Ovary (tissue), 10 donors: ENCODE measurements at places on chromosomes 12 and 14. TPM values are rescaled to one million over a fixed set of nuclear protein-coding genes. Genes with fewer than 3 reads are reported as not detected.

GRCh38 chr14:69079188-69079742, 73.7 kb downstream of the DCAF5 start:
- no peak for DNase-seq

DNA sequence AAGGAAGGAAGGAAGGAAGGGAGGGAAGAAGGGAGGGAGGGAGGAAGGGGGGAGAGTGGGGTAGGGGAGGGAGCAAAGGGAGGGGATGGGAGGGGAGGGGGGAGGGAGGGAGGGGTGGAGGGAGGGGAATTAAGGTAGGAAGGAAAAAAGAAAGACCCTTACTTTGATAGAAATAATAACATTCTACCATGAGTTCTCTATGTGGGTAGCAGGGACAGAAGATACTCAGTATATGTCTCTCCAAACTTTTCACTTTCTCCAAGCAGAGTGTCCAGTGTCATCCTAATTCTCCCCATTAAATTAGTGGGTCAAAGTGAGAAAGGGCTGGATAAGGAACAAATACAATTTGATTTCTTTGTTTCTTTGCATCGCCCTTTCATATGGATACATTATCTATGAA, 553.4 kb upstream of the USP15 start:
- DNase-seq = no peak

Gene CEBPE
- polyA plus RNA-seq = 0.04 TPM

DNA sequence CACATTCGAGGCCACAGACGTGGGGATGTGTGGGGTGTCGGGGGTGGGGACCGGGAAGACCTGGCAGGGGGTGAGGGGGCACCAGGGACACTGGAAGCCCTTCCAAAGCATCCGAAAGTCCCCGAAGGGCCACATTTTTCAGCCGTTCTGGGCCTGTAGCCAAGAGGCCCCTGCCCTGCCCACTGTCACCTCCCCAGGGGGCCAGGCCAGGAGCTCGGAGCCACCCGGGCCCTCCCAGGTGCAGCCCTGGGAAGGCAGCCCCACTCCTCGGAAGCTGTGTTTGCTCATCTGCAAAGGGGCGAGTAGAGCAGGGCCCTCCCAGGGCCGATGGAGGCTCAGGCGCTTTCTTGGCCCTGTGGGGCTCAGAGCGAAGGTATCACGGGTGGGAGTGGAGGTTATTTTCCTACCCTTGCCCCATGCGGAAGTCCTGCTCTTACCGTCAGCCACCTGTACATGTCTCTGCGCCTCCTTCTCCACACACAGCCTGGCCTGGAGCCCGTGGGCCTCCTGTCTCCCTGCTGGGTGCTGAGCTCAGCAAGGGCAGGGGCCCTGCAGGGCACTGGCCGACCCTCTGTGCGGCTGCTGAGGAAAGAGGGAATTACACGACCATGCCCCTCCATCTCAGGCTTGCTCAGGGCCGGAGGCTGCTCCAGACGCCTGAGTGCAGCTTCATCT, 27.2 kb downstream of the NOC4L start:
- peak; percentile 12 for DNase-seq

GRCh38 chr14:89121968-89122620, 294.9 kb downstream of the FOXN3 start:
- DNase-seq = no peak

Gene POTEM
- polyA plus RNA-seq = not detected

GRCh38 chr14:24798911-24799462, 165.0 kb upstream of the GZMB start:
- DNase-seq = no peak

Gene XPOT
- 13.2 TPM for polyA plus RNA-seq

Gene SMIM41
- polyA plus RNA-seq = 0.32 TPM

- no peak for DNase-seq
Measured at GRCh38 chr14:57866199-57866705, 360 bp upstream of the SLC35F4 start.

Gene AHNAK2
- polyA plus RNA-seq = 24.6 TPM

Gene SLCO1A2
- polyA plus RNA-seq = 0.11 TPM
